ENCODE measurements at places on chromosomes 1 and 21. TPM values are rescaled to one million over a fixed set of nuclear protein-coding genes. Genes with fewer than 3 reads are reported as not detected.

HSD3B1 gene
- total RNA-seq, result not detected

DNA sequence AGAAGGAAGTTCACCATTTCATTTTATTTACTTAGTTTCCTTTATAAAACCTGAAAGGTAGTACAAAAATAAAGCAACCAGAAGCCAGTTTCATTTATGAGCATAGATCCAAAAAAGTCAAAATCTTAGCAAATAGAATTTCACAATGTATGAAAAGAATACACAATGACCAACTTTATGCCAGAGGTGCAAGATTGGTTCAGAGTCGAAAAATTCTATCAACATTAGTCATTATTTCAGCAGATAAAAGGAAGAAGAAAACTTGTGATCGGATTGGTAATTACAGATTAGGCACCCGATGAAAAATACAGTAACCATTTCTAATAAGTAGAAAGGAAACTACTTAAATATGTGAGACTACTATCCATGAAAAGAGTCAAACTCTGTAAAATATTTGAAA lies 89.1 kb downstream of the ITSN1 start:
- no peak for DNase-seq

- DNase-seq, result no peak
Measured at GRCh38 chr21:34766862-34767261, 98.1 kb downstream of the CLIC6 start.

DNA sequence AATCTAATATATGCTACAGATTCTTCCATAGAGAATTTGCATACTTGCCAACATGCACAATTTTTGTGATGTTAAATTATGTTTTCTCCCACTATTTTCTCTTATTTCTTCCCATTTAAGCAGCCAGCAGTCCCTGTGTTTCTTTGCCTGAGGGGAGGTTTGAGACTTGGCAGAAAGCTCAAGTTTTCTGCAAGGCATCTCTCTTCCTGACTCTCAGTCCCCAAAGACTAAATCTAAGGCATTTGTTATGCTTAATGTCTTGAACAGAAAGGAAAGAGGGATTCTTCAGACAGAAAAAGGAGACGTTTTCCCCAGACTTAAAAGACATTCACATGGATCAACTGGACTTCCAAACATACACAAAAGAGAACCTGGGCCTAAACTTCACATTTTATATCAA lies 354.4 kb downstream of the RYR2 start:
- DNase-seq, result no peak

DNA sequence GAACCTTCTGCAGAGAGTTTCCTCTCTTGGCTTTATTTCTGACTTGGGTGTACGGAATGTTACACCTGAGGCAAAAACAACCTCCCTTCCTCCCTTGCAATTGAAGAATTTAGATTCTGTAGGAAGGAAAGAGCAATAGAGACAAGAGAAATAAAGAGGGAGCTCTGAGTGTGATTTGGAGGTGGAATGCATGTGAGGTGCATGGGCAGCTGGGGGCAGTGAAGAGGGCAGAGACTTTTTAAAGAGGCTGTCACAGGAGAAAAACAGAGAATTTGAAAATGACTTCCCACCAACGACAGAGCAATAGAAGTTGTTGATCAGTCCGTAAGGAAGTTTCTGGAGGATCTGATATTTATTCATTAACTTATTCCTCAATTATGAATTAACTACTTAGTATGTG lies 172.0 kb upstream of the B3GALT2 start:
- peak; percentile 18 for DNase-seq

GRCh38 chr1:196594700-196595099 lies 13.5 kb downstream of the KCNT2 start:
- DNase-seq, result no peak

DNA sequence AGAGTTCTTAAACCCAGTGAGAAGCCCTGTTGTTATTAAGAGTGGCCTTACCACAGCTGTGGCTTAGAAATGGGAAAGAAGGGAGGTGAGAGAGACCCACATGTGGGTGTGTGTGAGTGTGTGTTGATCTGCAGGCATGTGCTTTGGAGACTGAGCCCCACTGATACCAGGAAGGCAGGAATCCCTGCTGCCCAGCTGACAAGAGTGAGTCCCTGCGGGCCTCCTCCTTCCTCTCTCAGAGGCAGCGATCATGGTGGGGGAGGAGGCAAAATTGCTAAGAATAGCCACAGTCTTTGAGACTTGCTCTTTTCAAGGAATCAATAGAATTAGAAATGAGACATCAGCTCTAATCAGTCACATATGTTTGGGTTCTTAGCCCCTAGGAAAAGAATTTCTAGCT lies 87.0 kb upstream of the WARS2 start:
- no peak for DNase-seq

TMEM81 gene
- total RNA-seq, result 5.7 TPM

PADI2 gene
- total RNA-seq, result 5.1 TPM

GRCh38 chr1:184494929-184495328 lies 108.1 kb downstream of the C1orf21 start:
- DNase-seq, result no peak

DNA sequence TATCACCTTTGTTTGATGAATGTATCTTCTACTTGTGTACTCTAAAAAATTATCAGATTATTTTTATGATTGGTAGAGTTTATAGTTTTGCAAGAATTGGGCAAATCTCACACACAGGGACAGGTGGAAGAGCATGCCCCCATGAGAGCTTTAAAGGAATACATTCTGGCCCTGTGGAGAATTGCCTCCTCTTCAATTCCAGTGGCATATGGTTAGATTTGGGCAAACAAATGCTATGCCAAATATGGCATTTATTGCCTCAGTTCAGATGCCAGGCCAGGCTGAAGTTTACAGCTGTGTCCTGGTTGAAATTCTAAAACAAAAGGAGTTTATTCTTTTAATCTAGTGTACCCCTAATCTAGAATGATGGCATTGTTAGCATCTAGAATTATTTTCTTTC lies 162.4 kb upstream of the CACYBP start:
- DNase-seq, result no peak

GRCh38 chr1:4488018-4488417 lies 166.4 kb upstream of the AJAP1 start:
- DNase-seq, result no peak

- DNase-seq, result no peak
Measured at GRCh38 chr21:29233256-29233546, 65.5 kb upstream of the BACH1 start.

DNA sequence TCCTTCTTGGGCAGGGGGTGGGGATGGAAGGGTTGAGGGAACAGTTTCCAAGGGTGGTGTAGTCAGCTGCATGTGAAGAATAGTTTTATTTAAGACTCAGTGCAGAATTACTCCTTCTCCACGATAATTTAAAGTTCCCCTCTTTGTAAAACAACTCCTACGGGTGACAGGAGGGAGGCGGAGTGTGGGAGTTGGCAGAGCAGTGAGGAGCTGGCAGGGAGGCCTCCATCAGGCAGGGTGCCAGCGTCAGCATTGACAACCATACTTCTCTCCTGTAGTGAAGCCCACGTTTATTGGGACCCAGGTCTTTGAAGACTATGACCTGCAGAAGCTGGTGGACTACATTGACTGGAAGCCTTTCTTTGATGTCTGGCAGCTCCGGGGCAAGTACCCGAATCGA lies 93.8 kb downstream of the MTR start:
- DNase-seq, result no peak

- no peak for DNase-seq
Measured at GRCh38 chr1:6686294-6686693, 15.3 kb downstream of the DNAJC11 start.

GRCh38 chr1:17434016-17434415 lies 5.5 kb downstream of the RCC2 start:
- peak; percentile 59 for DNase-seq

KCNK2 gene
- total RNA-seq, result 0.15 TPM

- DNase-seq, result no peak
Measured at GRCh38 chr1:226711976-226712741, 26.9 kb downstream of the ITPKB start.

CAPN9 gene
- not detected for total RNA-seq

GRCh38 chr1:203082571-203083462 lies 3.0 kb downstream of the MYOG start:
- no peak for DNase-seq

- no peak for DNase-seq
Measured at GRCh38 chr1:30321246-30321910, 402.0 kb downstream of the MATN1 start.

DNA sequence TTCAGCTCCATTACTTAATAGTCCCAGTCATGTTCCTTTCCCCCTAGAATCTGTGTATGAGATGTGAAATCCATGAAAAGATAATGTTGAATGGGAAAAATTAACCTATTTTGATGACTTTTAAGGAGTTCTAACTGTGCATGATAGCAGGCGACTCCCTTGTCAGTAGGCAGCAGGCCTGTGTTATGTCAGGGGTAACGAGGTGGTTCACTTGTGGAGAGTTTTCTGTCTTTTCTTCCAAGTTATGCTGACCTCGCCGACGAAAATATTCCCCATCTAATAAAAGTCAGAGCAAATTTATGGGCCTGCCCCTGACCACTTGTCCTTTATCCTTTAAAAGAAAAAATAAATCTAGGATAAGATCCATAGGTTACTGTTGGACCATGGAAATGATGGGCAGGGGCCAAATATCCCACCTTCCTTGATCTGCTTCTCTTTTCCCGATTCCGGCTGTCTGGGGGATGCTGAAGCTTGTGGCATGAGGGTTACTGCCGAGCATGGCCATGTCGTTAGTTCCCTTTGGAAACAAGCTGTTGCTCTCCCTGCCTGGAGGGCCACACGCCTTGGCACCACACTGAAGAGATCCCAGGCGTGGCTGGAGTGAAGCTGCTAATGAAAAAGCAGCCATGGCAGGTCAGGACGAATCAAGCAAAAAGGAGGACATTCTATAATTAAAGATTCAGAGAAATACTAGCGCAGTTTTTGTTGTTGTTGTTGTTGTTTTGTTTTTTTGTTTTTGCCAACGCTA lies 93.8 kb downstream of the ROR1 start:
- DNase-seq, result no peak

GRCh38 chr1:233448109-233448689 lies 120.7 kb downstream of the MAP3K21 start:
- no peak for DNase-seq

PTGS2 gene
- total RNA-seq, result 0.20 TPM

DNA sequence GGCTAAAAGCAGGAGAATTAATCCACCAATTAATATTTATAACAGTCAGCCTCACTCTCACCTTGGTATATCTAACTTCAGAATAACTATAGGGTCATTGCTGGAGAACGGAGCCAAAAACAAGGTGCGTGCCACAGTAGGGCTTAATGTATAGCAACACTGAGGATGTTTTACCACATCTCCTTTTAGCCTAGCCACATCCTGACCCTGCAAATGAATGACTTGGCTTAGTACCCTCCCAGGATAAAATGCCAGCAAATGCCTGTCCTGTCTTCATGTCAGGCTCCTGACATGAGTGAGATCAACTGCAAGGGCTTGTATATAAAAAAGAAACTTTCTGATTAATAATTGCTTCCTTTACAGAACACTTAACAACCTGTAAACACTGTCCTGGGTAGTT lies 2.7 kb upstream of the CDC42BPA start:
- no peak for DNase-seq

S100A13 gene
- 84.2 TPM for total RNA-seq

- DNase-seq, result no peak
Measured at GRCh38 chr1:189706594-189706993, 771.1 kb downstream of the BRINP3 start.

RIMKLA gene
- 17.3 TPM for total RNA-seq

GRCh38 chr21:42562816-42563215 lies 49.2 kb downstream of the SLC37A1 start:
- DNase-seq, result peak; percentile 6

DNA sequence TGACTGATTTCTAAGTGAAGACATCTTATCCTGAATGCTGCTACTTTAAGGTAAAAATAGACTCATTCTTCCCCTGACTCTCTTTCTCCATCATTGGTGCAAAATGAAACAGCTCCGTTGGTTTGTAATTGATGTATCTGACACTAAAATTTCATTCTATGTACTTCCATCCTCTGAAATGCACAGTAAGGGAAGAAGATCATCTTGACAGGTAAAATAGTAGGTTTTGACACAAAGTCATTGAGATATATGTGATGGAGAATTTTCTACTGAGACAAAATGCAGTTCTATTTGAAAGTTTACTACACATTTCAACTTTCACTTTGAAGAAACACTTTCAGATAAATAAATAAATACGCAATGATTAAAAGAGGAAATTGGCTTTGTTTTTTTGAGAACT lies 348.9 kb downstream of the SMYD3 start:
- DNase-seq, result no peak

- no peak for DNase-seq
Measured at GRCh38 chr1:33321178-33321577, 280 bp upstream of the A3GALT2 start.

DNA sequence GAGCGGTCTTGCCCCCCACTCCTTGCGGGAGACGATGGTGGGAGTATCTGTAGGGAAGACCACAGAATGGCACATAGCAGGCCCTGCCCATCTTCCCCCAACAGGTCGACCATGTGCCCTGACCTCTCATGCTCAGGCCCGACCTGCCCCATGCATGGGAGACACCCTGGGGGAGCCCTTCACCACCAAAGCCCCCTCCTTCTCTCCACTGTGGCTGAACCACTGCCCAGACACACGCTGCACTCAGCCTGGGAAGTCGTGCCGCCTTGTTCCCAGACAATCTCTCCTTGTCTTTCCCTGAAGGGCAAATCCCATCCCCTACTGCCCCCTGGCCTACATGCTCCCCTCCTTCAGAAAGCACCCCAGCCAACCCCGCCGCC lies 5.5 kb downstream of the PGLYRP3 start:
- no peak for DNase-seq

GRCh38 chr1:22154626-22155025 lies 11.7 kb upstream of the WNT4 start:
- no peak for DNase-seq

- no peak for DNase-seq
Measured at GRCh38 chr21:16587141-16587581, 857.4 kb downstream of the USP25 start.

DOP1B gene
- total RNA-seq, result 9.1 TPM

DNA sequence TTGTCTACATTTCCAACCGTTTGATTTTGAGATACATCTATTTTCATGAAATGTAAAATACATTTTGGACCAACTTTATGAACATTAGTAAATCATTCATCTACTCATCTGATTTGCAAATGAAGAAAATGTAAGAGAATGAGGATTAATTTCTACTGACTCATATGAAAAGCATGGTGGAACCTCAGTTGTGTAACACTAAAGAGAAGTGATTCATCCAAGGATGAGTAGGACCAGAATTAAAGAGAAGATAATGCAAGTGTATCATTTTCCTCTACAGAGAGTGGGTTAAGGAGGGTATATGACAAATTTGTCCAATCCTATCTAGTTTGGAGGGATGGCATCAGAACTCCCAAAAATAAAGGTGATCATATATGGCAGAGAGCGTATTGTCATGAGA lies 1967.6 kb downstream of the MRPL39 start:
- no peak for DNase-seq

KIF17 gene
- 14.3 TPM for total RNA-seq

DNA sequence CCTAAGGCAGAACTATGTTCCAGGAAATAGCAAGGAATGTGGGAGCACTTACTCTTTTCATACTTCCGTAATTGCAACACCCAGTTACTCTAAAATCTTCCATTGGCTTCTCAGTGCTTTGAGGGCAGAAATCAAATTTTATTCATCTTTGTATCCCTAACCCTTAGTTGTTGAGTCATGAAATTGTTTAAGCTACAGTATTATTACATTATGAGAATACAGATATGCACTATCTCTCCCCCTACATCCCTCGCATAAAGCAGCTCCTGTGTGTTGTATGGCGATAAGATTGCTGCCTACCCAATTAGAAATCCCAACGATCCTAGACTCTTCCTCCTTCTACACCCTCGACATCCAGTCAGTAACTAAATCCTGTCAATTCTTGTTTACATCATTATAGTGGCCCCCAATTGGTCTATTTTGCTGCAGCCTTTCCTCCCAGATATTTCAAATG lies 2.6 kb downstream of the AIDA start:
- DNase-seq, result no peak
